Fibroblast of lung (primary cell): ENCODE measurements at places on chromosomes 6 and 20.

DNA sequence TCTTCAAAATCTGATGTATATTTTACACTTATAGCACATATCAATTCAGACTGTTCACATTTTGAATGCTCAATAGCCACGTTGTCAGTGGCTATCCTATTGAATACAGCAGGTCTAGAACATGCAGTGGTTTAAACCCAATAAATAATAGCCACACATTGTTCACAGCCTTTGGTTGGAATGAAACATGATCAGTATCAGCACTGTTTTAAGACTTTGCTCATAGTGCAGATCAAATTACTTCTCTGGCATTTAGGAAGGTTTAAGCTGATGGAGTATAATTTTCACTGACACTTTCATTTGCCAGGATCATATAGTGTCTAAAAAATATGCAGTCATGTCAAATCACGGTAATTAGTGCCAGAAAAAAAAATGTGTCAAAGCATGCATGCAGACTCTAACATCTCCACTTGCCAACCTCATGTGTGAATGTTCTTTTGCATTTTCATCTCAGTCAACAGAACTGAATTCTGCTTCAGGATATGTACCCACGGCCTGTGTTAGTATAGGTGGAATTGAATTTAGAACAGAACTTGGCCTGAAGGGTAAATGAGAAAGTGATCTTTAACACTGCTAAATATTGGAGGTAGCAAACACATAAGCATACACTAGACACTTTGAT lies 184.1 kb downstream of the SLC24A3 start:
- no peak for DNase-seq

DNA sequence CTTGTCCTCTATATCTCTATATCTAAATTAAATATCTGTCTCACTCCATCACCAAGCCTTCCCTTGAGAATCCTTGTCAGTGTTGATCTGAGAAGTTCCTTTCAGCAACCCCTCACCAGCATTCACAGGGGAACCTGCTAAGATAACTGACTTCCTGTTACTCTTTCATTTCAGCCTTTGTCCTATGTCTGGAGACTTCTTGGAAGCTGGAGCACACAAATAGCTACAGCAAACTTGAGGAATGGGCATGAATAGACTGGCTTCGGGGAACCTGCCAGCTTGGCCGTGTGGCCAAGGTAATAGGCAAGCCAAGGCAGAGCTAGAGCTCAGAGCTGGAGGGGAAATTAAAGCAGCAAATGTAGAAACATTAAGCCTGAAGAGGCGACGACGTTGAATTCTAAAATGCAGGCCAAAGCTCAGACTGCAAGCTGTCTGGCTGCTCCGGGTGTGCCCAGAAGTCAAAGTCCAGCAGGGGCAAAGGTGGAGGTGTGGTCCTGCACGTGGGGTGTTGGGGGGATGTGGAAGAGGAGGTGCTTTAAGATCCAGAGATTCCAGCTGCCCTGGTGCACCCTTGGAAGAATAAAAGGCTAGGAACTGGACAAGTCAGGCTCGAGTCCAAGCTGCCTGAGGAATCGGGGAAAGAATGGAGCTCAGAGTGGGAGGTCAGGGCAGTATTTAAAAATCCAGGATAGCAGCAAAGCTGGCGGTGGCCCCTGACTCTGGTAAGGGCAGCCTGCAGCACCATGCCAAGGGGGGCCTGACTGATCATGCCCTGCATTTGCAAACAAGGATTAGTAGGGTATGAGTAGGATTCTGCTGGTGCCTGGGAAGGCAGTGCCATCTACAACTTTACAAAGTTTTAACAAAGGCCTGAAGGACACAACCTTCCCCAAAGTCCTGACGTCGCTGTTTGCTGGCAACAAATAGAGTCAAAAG lies 185.0 kb upstream of the SGK1 start:
- DNase-seq: no peak

DNA sequence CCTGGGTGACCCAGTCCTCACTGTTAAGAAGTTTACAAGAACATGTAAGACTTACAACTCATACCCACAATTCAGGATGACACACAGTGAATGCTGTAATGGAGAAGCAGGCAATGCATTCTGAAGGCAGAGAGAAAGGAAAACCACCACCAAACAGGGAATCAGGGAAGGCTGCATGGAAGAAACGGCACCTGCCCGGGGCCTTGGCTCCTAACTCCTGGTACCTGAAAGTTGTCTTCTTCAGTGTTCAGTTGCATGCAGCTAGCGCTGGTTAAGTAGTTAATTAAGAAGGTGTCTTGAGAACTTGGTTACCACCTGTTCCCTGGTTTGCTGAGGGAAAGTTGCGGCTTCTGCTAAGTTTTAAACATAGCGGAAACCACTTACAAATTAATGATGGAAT lies 57.2 kb downstream of the GPR6 start:
- DNase-seq: no peak

DNA sequence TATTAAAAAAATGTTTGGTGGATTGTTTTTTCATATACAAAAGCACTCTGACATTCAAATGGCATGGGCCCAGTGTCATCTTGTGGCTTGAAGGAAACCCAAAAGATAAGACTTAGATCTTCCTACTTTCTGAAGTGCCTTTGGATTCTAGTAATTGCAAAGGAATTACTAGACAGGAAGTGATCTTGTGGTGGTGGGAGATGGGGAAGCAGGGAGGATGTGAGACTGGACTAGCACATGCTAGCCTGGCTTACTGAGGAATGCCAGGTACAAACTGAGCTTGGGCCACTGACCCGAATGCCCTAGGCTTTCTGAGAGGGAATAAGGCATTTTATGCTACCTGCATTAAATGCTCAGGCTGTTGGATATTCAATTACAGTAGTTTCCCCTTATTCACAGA lies 59.0 kb downstream of the AFG1L start:
- peak; percentile 54 for DNase-seq

DNA sequence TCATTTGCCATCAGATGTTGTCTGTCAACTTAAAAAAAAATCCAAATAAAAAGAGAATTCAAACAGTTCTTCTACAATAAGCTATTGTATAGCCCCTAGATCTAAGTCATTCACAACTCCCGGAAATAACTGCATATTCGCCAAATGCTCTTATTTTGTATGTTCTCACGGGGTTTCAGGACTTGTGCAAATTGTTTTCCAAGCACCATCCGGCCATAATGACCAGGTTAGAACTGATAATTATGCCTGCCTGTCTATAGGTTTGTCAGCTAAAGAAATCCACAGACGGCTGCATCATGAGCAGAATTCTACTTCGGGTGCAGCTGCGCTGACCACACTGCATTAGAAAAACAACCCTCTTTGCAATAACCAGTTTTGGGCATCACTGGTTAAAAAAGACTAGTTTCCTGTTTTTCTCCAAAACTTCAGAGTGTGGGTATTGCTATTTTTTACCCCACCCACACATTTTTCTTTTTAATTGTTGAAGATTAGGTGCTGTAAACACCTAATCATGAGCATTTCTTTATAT lies 87.7 kb downstream of the HIVEP2 start:
- DNase-seq: no peak
